ENCODE measurements at places on chromosomes 1 and 21. TPM values are rescaled to one million over a fixed set of nuclear protein-coding genes. Genes with fewer than 3 reads are reported as not detected.

GJB4 gene
- not detected for total RNA-seq

CATSPERE gene
- 0.27 TPM for total RNA-seq

TTC22 gene
- 1.6 TPM for total RNA-seq

KIAA1614 gene
- 0.38 TPM for total RNA-seq

MPZ gene
- 2.3 TPM for total RNA-seq

RNF186 gene
- total RNA-seq = not detected

CHAF1B gene
- total RNA-seq = 35.2 TPM

CD48 gene
- total RNA-seq = 292 TPM

OR6N1 gene
- total RNA-seq = not detected

SLC6A9 gene
- 12.2 TPM for total RNA-seq

FAM78B gene
- total RNA-seq = 0.25 TPM

KIF26B gene
- 0.17 TPM for total RNA-seq

All from activated CD8-positive, alpha-beta memory T cell treated with anti-CD3 and anti-CD28 coated beads for 36 hours (primary cell).